ENCODE measurements at places on chromosomes 7 and 10.
A peak's percentile ranks its signal among the peaks of the same experiment; 100 is the strongest.

DNA sequence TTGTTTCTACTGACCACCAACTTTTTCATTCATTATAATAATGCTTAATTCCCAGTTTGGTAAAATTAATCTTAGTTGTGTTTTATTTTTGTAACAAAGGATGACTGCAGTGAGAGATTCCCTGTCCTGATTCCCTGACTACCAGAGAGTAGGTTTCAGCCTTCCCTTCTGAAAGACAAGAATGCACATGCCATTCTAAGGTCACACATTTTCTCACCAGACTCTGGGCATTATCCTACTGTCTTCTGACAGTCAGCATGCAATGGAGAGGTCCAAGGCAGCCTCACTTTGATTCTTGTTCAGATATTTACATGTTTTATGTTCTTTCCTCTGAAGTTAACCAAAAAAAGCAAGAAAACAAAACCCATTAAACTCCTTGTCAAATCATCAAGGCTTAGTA lies 372.7 kb upstream of the CDC14C start:
- no peak overlapping the region for H3K4me3 ChIP-seq
- H3K4me1 ChIP-seq = no peaks in the 10 kb centered on the region
- DNase-seq = no peak
- no peak overlapping the region for H3K27ac ChIP-seq
- no peaks in the 10 kb centered on the region for H3K36me3 ChIP-seq

DNA sequence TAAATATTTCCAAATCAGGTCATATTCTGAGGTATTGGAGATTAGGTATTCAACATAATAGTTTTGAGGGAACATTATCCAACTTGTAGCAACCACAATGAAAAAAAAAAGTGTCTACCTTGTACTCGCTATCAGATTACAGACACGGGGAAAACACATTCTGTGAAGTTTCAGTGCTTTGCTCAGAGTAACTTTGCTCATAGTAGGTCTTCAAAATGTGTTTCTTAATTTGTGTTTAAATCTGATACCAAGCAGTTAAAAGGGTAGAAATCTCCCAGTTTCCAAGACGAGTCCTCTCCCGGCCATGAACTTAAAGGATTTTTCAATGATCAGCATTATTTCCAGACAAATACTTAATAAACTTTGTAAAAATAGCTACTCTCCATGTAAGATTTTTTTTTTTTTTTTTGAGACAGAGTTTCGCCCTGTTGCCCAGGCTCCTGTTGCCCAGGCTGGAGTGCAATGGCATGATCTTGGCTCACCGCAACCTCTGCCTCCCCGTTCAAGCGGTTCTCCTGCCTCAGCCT lies 39.2 kb downstream of the DDIT4 start:
- no peak for DNase-seq
- H3K36me3 ChIP-seq = no peaks in the 10 kb centered on the region
- no peak overlapping the region for H3K27ac ChIP-seq
- H3K4me3 ChIP-seq = no peak overlapping the region
- no peaks in the 10 kb centered on the region for H3K27me3 ChIP-seq
- H3K4me1 ChIP-seq = peaks cover 31% of the 10 kb centered on the region

DNA sequence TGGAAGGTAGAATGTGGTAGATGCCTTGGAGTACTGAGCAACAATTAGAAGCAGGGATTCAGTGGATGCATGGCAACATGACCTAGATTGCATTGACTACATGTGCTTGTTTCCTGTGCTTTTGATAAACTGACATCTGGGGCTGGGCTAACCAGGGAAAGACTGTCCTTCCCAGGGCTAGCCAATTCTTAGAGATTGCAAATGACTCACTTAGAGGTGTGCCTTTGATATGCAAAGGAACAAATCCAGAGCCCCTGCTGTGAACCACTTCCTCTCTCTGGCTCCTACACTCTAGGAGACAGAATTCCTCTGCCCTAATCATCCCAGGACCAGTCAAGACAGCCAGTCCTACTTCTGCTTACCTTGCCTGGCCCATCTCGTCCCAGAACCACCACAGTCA lies 651.5 kb downstream of the LRMDA start:
- H3K36me3 ChIP-seq = no peaks in the 10 kb centered on the region
- peaks cover 29% of the 10 kb centered on the region for H3K27me3 ChIP-seq
- DNase-seq = no peak
- peaks cover 21% of the 10 kb centered on the region for H3K4me1 ChIP-seq

GRCh38 chr10:93746844-93747284 lies 10.9 kb upstream of the LGI1 start:
- peaks cover 24% of the 10 kb centered on the region for H3K4me1 ChIP-seq
- no peaks in the 10 kb centered on the region for H3K36me3 ChIP-seq
- H3K27me3 ChIP-seq = peaks cover 5% of the 10 kb centered on the region
- H3K4me3 ChIP-seq = no peak overlapping the region
- DNase-seq = no peak
- H3K27ac ChIP-seq = peak overlapping the region; percentile 80

DNA sequence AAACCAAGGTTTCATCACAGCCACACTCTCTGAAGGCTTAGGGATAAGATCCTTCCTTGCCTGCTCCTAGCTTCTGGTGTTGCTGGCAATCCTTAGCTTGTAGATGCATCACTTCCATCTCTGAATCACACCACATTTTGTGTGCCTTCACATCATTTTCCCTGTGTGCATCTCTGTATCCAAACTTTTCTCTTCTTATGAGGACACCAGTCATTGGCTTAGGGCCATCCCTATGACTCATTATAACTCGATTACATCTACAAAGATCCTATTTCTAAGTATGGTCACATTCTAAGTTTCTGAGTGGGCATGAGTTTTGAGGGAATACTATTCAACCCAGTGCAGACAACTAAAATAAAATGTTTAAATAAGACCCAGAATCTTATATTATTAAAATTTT lies 121.7 kb downstream of the C7orf25 start:
- DNase-seq = no peak
- H3K27me3 ChIP-seq = no peaks in the 10 kb centered on the region
- H3K36me3 ChIP-seq = no peaks in the 10 kb centered on the region
- peaks cover 5% of the 10 kb centered on the region for H3K4me1 ChIP-seq
- no peak overlapping the region for H3K27ac ChIP-seq
- no peak overlapping the region for H3K4me3 ChIP-seq

Data from type B pancreatic cell (in vitro differentiated cells).